ENCODE measurements at places on chromosomes 5 and 9. TPM values are rescaled to one million over a fixed set of nuclear protein-coding genes. Genes with fewer than 3 reads are reported as not detected.

Gene ZNF366
- 0.49 TPM for total RNA-seq

Gene SVEP1
- 110 TPM for total RNA-seq

Gene MARCOL
- total RNA-seq, result not detected

Gene CDKN2A
- total RNA-seq, result 8.7 TPM

Gene RMRP
- total RNA-seq, result 11,420 TPM

Gene UBAC1
- total RNA-seq, result 22.5 TPM

Gene RC3H2
- total RNA-seq, result 34.8 TPM

Gene NEUROG1
- total RNA-seq, result not detected

Gene OR1J2
- not detected for total RNA-seq

Gene GPR107
- total RNA-seq, result 31.6 TPM

Gene TMED9
- 244 TPM for total RNA-seq

Gene ZNG1C
- total RNA-seq, result 8.8 TPM

Gene SHISAL2B
- total RNA-seq, result not detected
